ENCODE measurements at places on chromosomes 5 and 9. TPM values are rescaled to one million over a fixed set of nuclear protein-coding genes. Genes with fewer than 3 reads are reported as not detected.
A peak's percentile ranks its signal among the peaks of the same experiment; 100 is the strongest.

DNA sequence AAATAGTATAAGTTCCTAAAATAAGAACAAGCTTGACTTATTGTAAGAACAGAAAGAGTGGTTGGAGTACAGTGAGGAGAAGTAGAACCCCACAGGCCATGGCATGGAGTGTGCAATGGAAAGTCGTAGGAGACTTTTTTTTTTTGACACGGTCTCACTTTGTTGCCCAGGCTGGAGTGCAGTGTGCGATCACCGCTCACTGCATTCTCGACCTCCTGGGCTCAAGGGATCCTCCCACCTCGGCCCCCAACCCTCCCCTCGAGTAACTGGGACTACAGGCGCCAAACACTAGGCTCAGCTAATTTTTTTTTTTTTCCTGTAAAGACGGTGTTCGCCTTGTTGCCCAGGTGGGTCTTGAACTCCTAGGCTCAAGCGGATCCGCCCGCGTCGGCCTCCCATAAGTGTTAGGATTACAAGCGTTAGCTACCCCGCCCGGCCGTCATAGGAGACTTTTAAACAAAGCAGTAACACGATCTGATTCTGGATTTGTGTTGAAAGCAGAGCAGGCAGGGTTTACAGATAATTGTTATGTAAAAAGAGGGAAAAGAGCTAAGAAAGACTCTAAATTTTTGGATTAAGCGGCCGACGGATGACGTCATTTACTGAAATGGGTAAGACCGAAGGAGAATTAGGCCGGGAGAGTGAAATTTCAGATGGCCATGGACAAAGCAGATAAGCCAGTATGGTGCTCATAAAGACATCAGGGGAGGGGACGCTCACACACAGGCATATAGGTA is 752 bp downstream of the TSTD2 start:
- no peaks in the 10 kb centered on the region for H3K36me3 ChIP-seq
- peak overlapping the region; percentile 88 for H3K4me3 ChIP-seq
- H3K4me1 ChIP-seq = peaks cover 31% of the 10 kb centered on the region
- no peaks in the 10 kb centered on the region for H3K27me3 ChIP-seq
- H3K27ac ChIP-seq = peak overlapping the region; percentile 100

GRCh38 chr5:75435096-75435495 is 76.3 kb downstream of the CERT1 start:
- H3K4me3 ChIP-seq = no peak overlapping the region
- DNase-seq = no peak
- no peaks in the 10 kb centered on the region for H3K36me3 ChIP-seq

DNA sequence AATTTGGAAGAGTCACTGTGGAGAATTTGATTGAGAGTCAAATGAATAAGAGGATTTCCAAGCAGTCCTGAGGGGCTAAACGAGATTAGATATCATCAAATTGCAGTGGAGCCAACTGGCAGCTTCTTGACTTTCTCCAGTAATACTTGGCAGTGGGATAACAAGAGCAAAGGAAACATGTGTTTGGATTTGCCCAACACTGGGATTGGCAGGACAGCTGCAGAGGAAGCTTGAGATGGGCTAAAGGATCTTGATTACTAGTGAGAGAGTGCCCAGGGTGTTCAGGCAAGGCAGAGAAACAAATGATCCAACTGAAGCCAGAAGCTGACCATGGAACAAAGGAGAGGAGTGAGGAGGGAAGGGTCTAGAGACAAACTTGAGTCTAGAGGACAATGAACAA is 356.0 kb upstream of the ISL1 start:
- no peaks in the 10 kb centered on the region for H3K4me1 ChIP-seq
- H3K4me3 ChIP-seq = no peak overlapping the region
- no peaks in the 10 kb centered on the region for H3K27me3 ChIP-seq
- DNase-seq = no peak
- no peaks in the 10 kb centered on the region for H3K36me3 ChIP-seq

The PCDHA4 gene
- not detected for total RNA-seq

The RLN1 gene
- not detected for total RNA-seq

The ACOT12 gene
- total RNA-seq = not detected

Measured in stomach (tissue), 19 donors.